ENCODE measurements at places on chromosomes 12 and 14.

GRCh38 chr14:90184571-90185266, 71.6 kb upstream of the PSMC1 start:
- H3K27ac ChIP-seq, result no peak overlapping the region
- no peaks in the 10 kb centered on the region for H3K36me3 ChIP-seq
- peaks cover 30% of the 10 kb centered on the region for H3K27me3 ChIP-seq
- no peak for DNase-seq
- H3K4me1 ChIP-seq, result no peaks in the 10 kb centered on the region

GRCh38 chr12:76542908-76543307, 16.7 kb downstream of the OSBPL8 start:
- no peaks in the 10 kb centered on the region for H3K27me3 ChIP-seq
- peak overlapping the region; percentile 33 for H3K4me3 ChIP-seq
- H3K36me3 ChIP-seq, result no peaks in the 10 kb centered on the region
- DNase-seq, result no peak
- peak overlapping the region; percentile 1 for H3K27ac ChIP-seq

- no peaks in the 10 kb centered on the region for H3K36me3 ChIP-seq
- no peaks in the 10 kb centered on the region for H3K4me1 ChIP-seq
- H3K4me3 ChIP-seq, result no peak overlapping the region
- DNase-seq, result no peak
- H3K27ac ChIP-seq, result no peak overlapping the region
These were observed 272.7 kb downstream of the AEBP2 start for GRCh38 chr12:19712041-19712440.

DNA sequence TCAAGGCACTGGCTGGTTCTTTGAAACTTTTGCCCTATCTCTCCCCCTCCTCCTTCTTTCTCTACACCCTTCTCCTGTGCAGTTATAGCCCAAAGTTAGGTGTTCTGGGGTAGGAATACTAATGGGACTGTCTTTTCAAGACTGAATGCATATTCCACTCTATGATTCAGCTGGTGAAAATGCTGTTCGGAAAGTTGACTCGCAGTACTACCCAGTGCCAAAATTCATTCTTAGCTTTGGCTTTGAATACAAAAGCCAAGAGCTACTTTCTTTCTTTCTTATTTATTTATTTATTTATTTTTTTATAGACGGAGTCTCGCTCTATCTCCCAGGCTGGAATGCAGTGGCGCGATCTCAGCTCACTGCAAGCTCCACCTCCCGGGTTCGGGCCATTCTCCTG, 249.2 kb downstream of the ETNK1 start:
- H3K27me3 ChIP-seq, result no peaks in the 10 kb centered on the region
- no peak overlapping the region for H3K4me3 ChIP-seq
- H3K36me3 ChIP-seq, result no peaks in the 10 kb centered on the region
- H3K27ac ChIP-seq, result no peak overlapping the region

- no peaks in the 10 kb centered on the region for H3K27me3 ChIP-seq
- H3K4me3 ChIP-seq, result no peak overlapping the region
- H3K4me1 ChIP-seq, result no peaks in the 10 kb centered on the region
- H3K27ac ChIP-seq, result no peak overlapping the region
These were observed 35.9 kb downstream of the FZD10 start for GRCh38 chr12:130198026-130198662.

DNA sequence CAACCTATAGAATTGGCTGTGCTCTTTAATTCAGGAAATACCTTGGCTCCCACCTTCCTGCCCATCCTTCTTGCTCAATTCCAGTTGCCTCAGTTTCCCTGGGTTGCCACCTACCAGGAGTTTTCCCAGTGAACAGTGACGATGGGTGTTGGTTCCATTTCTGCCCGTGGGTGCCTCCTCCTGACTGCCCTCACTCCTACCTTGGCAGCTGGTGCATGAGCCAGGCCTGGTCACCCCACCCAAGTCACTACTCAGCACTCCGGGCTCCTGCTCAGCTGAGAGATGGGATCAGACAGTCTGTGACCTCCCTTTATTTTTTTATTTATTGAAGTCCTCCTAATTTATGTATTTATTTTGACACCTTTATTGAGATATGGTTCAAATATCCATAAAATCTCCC, 31.0 kb upstream of the PTGR2 start:
- H3K27ac ChIP-seq, result no peak overlapping the region
- H3K36me3 ChIP-seq, result no peaks in the 10 kb centered on the region
- no peak for DNase-seq

DNA sequence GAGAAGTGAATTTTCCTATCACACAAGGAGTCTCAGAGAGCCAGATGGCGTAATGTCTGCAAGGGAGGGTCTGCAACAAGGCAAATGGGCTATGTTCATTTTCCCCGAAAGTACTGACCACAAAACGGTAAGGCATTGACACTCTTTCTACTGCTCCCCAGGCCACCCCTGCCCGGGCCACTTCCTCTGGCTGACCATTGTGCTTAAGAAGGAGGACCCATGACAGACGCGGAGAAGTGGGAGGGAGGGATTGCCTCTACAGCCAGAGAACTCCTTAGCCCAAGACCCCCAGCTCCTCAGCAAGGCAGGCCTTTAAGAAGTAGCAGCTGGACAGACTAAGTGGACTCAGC, 1.2 kb downstream of the NCKAP5L start:
- no peak overlapping the region for H3K27ac ChIP-seq
- no peak for DNase-seq
- peaks cover 20% of the 10 kb centered on the region for H3K4me1 ChIP-seq

GRCh38 chr12:77033658-77034536, 31.5 kb downstream of the E2F7 start:
- DNase-seq, result no peak
- no peak overlapping the region for H3K4me3 ChIP-seq
- no peaks in the 10 kb centered on the region for H3K27me3 ChIP-seq
- peaks cover 10% of the 10 kb centered on the region for H3K4me1 ChIP-seq

DNA sequence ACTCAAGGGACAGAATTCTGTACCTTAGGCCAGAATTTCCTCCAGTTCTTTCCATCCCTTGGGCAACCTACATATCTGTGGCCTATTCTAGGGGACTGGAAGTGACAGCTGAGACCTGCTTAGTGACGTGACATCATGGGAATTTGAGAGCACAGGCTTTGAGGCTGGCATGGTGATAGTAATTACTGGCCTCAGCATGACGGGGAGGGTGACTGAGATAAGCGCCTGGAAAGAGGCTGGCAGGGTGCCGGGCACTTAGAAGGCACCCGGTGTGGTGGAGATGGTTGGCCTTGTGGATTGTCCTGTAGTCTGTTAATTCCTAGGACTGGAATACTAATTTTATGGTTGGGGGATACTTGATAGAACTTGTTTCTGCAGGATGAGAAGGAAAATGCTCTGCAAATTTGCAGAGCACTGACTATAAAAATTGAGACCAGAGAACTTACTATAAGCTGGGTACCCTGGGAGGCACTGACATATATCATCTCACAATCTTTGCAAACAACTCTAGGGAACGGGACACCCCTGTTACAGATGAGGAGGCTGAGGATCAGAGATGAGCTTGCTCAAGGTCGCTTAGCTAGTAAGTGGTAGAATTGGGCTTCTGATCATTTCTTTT, 42.2 kb upstream of the TBX3 start:
- H3K27ac ChIP-seq, result no peak overlapping the region
- no peaks in the 10 kb centered on the region for H3K36me3 ChIP-seq
- H3K4me3 ChIP-seq, result no peak overlapping the region
- no peak for DNase-seq
- H3K4me1 ChIP-seq, result peaks cover 2% of the 10 kb centered on the region

DNA sequence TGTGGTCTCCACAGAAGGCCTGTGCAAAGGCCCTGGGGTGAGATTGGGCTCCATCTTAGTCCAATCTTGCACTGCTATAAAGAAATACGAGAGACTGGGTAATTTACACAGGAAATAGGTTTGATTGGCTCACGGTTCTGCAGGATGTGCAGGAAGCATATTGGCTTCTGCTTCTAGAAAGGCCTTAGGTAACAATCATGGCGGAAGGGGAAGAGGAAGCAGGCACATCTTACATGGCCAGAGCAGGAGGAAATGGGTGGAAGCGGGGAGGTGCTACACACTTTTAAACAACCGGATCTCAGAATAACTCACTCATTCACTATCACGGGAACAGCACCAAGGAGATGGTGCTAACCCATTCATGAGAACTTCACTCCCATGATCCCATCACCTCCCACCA, 55.4 kb downstream of the FAR2 start:
- no peak overlapping the region for H3K4me3 ChIP-seq
- peaks cover 2% of the 10 kb centered on the region for H3K36me3 ChIP-seq
- no peak overlapping the region for H3K27ac ChIP-seq
- no peaks in the 10 kb centered on the region for H3K4me1 ChIP-seq
- H3K27me3 ChIP-seq, result no peaks in the 10 kb centered on the region
- no peak for DNase-seq

- DNase-seq, result no peak
- no peaks in the 10 kb centered on the region for H3K4me1 ChIP-seq
- H3K27ac ChIP-seq, result no peak overlapping the region
These were observed 15.3 kb downstream of the SPIC start for GRCh38 chr12:101490286-101490920.

DNA sequence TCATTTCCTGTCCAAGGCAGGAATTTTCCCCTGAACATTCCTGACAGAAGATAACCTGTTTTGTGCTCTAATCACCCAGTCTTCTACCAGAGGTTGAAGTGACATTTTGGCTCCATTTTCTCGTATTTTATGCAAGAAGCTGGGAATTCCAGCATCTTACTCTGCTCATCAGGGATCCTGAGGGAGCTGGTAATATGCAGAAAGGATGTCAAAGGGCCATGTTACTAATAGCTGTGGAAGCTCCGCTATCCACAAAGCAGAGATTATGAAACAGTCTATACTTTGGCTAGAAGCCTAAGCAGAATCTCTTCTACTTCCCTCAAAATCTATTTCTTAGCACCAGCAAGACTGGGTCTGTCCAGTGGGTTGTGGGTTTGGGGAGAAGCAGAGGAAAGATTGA, 613.0 kb downstream of the DIO2 start:
- no peak overlapping the region for H3K4me3 ChIP-seq
- no peak overlapping the region for H3K27ac ChIP-seq
- DNase-seq, result no peak
- H3K27me3 ChIP-seq, result no peaks in the 10 kb centered on the region

Measured in T-helper 17 cell (primary cell).